ENCODE measurements at places on chromosomes 5 and 9.

GRCh38 chr9:90069085-90069484 lies 464.3 kb downstream of the GADD45G start:
- DNase-seq: no peak

DNA sequence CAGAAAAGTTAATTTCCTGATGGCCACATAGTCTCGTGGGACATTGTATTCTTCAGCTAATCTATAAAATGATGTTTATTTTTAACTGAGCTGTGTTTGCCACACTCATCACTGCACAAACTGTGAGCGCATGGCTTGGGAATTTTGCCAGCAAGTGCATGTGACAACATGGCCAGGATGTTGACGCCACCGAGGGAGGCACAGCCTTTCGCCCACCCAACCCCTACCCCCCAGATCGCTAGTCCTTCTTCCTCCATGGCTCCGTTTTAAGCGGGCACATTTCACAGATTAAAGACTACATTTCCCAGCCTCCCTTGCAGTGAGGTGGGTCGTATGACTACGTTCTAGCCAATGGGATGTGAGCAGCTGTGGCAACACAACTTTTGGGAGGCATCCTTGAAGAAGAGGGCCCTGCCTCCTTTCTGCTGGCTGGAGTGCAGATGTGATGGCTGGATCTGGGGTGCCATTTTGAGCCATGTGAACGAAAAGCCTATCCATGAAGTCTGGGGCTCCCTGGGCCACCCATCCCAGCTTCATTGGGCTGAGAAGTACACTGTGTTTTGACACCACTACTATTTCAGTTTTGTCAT lies 7.9 kb downstream of the NRARP start:
- peak; percentile 86 for DNase-seq

- DNase-seq: no peak
These were observed 75.1 kb upstream of the STXBP1 start for GRCh38 chr9:127537014-127537413.

DNA sequence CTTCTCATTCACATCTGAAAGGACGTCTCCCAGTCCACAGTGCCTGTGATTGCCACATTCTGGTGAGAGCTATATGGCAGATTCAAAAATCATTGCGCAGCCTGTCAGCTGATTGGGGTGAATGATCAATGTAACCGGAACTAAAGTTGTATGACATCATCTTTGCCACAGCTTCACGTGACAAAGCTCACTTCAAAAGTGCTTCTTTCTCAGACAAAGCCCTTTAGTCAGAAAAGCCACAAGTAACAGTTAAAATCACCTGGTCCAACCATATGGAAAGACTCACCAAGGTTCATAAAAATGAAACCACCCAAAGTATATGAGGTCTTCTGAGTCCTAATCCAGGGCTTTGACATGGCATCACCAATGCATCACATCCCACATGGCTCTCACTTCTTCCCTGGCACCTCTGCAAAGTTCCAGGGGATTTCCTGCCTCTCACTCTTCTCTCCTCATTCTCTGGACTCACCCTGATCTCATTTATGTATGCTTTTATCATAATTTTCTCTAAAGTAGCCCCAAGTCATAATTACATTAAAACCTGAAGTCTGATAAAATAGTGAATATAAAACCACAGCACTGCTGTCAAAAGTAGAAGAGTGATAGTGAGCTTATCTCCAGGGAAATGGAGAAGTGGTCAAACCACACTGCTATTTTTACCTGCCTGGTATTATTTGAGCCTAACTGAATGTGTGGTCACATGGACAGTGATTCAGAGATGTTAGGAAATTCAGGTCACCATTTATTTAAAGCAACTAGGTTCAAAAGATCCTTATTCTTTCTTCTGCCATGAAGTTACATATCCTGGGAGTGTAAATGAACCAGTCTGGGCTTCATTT lies 193.1 kb upstream of the PTGER4 start:
- DNase-seq: no peak

GRCh38 chr9:5982317-5982716 lies 33.1 kb downstream of the RANBP6 start:
- DNase-seq: no peak

DNA sequence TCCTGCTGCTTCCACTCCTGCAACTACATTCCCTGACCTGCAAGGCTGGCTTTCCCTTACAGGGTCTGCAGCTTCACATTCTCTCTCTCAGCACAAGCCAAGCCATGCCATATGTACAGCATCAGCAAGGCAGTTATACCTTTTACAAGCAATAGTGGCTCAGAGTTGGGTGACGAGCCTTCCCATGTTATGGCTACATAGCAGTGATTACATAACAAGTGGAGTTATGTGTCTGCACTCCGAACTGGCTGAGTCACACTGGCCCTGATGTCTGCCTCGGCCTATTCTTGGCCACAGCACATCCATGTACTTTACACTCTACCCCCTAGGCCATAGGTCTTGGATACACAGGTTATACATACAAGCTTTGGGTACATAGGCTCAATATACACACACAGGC lies 52.0 kb upstream of the SNCAIP start:
- no peak for DNase-seq

Measured in Caco-2 (cell line).